ENCODE measurements at places on chromosomes 4 and X.

GRCh38 chr4:70623323-70623722 is 5.2 kb upstream of the ENAM start:
- DNase-seq, result no peak

DNA sequence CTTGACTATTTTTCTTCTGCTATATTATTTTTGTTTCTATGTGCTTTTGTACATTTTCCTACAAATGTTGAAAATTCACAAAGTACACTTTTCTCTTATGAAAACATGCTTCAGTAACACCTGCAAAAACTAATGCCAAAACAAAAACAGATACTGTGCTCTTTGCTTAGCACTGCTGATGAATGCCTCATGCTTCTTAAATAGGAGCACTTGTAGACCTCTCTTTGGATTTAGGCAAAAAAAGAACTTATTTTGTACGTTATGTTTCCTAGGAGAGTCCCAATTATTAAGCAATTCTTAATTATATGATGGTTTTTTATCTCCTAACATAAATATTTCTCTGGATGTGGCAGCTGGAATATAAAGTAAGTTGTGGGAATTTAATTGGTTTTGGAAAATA is 285.0 kb upstream of the ARSJ start:
- DNase-seq, result no peak

DNA sequence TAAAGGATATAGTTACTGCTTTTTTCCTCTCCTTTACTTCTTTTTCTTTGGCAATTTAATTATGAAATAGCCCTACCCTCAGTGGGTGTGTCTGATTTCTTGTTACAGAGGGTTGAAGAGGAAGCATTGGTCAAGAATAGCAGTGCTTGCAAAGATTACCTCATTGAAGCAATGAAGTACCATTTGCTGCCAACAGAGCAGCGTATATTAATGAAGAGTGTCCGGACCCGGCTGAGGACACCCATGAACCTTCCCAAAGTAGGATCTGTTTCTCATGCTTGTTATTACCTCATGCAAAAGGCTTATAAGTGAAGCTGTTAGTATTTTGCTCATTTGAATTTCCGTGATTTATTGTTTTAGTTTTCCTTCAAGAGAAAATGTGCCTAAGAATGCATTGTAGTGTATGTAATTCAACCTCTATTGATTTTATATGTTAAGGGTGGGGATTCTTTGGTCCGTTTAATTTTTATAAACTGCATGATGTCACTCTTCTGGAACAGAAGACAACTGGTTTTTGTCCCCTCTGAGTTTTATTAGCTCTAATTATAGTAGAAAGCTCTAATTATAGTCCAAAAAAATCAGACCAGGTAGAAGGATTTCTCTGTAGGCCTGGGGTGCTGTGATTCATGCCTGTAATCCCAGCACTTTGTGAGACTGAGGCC is 27.9 kb upstream of the MSMO1 start:
- DNase-seq, result no peak

- DNase-seq, result no peak
Measured at GRCh38 chr4:70269674-70270073, 27.3 kb downstream of the CSN3 start.

- DNase-seq, result no peak
Measured at GRCh38 chr4:158819942-158820786, 51.3 kb downstream of the FNIP2 start.

DNA sequence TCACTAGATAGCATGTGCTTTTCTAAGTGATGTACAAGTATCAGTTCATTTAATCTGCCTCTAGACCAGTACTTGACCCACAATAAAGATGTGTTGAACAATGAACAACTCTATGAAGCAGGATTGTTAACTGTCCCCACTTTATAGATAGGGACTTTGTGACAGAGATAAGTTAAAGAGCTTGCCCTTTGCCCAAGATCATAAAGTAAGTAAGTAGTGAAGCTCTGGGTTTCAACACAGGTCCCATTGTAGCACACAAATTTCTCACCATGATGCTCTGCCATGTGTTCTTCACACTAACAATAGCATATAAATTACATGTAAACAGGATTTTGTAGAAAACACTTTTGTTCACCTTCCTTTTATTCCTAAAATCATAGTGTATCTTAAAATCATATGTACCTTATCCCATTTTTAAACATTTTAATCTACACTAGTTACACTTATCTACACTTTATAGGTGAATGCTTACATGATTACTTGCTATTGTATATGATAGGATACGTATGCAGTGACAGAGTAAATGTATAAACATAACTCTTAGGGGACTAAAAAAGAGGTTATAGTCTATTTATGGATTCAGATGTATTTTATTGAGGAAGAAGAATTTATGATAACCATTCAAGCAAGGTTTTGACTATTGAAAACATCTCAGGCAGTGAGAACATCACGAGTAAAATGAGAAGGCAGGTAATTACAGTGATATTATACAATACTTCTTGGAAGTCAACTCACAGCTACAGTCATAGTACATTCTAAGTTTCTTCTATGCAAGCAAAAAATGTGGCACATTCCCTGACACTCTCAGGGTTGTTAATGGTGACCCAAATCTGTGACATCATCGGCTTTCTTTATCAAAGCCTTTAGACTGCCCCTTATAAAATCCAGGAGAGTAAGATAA is 2275.1 kb downstream of the PCDH7 start:
- no peak for DNase-seq

GRCh38 chr4:166421556-166422156 is 548.6 kb downstream of the TLL1 start:
- DNase-seq, result no peak

- DNase-seq, result no peak
Measured at GRCh38 chrX:26109142-26109541, 29.0 kb upstream of the MAGEB18 start.

DNA sequence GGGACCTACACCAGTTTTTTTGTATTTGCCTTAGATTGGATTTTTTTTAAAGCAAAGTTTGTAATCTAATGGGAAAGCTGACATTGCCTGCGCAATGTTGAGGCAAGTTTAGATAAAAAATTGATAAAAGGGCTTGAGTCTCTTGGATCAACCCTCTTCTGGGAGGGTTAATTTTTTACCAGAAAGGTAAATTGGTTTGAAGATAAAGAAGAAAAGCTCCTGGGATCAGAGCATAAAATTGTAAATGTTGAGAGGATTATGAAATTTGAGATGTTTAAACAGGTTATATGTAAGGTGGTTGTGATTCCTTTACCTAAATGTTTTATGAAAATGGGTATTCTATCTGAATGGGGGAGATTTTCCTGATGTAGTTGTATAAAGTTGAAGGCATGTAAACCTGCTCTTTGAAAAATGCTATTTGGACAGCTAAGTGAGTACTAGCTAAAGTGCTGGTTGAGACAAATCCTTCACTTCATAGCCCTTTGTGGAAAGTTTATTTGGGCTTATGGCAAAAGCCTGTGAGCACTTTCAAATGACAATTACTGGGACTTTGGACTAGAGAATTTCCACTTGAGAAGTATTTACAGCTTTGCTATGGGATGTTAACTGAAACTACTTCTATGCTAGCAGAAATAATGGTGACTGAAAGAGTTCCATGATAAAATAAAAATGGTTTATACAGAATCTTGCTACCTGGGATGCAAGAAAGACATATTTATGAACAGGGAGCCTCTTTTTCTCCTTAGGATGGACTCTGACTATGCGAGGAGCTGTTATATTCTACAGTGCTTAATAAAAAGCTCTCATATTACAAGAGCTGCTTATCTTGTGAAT is 56.2 kb downstream of the UGT2B10 start:
- DNase-seq, result no peak

DNA sequence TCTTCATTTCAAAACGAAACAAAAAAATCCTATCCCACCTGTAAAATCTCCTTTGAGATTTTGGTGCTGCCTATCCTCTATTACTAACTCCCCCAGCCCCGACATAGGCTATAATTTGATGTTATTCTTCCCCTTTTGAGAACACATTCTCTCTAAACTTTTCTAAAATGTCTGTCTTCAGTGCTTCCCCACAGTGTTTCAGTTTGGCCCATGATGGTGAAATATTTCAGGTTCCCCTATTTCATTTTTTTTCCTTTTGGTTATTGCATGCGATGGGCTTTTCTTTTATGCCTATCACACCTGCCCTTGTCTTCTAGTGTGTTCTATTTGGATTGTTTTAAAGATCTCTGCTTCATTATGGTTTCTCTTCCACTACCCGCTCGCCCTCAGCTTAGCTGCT is 14.7 kb downstream of the BCORL1 start:
- DNase-seq, result no peak

DNA sequence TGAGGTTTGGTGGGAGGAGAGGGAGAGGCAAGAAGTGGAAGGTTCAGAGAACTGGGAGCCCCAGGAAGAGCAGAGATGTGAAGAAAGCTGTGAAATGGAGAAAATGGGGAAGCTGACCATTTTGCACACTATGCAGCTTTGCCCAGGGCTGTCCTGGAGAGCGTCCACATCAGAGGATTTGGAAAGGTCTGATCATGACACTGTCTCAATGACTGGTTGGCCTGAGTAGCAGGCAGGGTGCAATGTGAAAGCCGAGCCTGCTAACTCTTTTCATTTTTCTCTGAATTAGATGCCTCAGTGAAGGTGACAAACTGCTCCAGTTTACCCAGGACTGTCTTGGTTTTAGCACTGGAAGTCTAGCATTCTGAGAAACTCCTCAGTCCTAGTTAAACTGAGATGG is 330.1 kb upstream of the RPS6KA3 start:
- no peak for DNase-seq

DNA sequence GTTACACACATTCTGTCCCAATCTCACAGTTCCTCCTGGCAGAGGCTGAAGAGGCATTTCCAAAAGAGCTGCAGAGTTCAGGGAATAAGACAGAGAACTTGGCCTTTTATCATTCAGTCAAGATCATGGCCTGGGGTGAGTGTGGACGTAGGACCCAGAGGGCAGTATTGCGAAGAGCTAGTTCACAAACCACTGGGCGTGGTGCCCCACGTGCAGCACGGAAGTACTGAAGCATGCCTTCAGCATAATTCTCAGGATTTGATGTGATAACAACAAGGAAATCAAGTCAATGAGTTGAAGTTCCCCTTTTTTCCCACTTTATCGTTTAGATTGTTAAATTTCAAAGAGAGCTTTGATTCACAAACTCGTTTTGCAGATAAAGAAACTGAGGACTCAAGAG is 117.7 kb downstream of the RELL1 start:
- no peak for DNase-seq

DNA sequence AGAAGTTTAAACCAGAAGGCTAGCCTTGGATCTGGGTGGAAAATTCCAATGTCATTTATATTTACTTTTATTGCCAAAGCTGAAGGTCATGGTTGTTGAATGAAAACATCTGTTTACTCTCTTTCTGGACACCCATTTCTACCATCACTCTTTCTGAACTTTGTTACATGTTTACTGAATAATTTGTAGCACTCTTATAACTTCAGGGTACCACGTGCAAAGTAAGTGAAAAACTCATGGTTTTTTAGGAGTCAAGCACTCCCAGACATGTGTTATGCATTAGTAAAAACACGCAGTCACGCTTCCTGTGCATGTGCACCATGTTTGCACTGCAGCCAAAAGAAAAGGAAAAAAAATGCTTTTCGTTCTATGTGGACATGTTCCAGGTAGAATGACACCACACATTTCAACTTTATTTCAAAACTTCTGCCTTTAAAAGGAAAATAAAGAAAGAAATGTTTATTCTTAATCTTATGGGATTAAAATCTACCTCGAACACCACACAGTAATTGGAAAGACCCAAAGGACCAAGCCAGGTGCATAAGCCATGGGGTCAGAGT is 31.4 kb upstream of the ADH1C start:
- no peak for DNase-seq

GRCh38 chr4:155342142-155342541 is 34.6 kb downstream of the MAP9 start:
- no peak for DNase-seq

GRCh38 chrX:118644378-118644777 is 83.0 kb upstream of the IL13RA1 start:
- no peak for DNase-seq

GRCh38 chrX:45083314-45083713 is 117.4 kb downstream of the DIPK2B start:
- no peak for DNase-seq

- no peak for DNase-seq
Measured at GRCh38 chrX:153861151-153861550, 24.8 kb downstream of the L1CAM start.

DNA sequence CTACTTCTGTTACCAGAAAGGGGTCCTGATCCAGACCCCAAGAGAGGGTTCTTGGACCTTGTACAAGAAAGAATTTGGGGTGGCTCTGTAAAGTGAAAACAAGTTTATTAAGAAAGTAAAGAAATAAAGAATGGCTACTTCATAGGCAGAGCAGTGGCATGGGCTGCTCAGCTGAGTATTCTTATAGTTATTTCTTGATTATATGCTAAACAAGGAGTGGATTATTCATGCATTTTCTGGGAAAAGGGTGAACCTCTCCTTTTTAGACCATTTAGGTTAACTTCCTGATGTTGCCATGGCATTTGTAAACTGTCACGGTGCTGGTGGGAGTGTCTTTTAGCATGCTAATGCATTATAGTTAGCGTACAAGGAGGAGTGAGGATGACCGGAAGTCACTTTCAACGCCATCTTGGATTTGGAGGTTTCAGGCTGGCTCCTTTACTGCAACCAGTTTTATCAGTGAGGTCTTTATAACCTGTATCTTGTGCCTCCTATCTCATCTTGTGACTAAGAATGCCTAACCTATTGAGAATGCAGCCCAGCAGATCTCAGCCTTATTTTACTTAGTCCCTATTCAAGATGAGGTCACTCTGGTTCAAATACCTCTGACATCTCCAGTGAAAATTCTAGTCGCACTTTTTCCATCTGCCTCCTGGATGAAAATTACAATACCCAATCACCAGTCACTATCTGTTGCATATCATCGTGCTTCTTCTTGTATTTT is 15.5 kb upstream of the TDO2 start:
- DNase-seq, result no peak

GRCh38 chr4:7559741-7560395 is 125.1 kb upstream of the PSAPL1 start:
- no peak for DNase-seq

DNA sequence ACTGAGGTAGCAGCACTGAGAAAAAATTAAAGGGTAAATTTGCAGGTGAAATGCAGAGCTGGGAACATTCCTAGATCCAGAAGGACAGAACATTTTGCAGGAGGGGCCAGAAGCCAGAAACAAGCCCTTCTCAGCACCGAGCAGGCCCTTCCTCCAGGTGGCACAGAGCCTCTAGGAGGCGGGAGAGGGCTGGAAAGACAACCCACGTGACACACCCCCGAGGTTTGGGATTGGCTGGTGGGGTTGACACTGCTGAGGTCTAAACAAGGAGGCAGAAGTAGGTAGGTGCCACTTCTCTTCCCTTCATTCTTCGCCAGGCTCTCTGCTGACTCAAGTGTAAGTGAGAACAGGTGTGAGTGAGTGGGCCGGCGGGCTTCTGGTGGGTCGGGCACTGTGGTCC is at the start of gene PAGE4:
TSS of gene PAGE4 (plus strand) at position 288 of the 400 bp plus-strand sequence. CDS start 1,126 bp downstream, outside the sequence.
- no peak for DNase-seq

Data from activated T-helper 1 cell treated with Interleukin-2 at 50 U/mL for 16 hours (primary cell).